HepG2 (cell line): ENCODE measurements at places on chromosomes 4 and X.

GRCh38 chr4:184845367-184846021 is 19.7 kb upstream of the ACSL1 start:
- peak; percentile 40 for DNase-seq
- no peak overlapping the region for H3K4me3 ChIP-seq
- no peak overlapping the region for H3K27ac ChIP-seq
- no peaks in the 10 kb centered on the region for H3K36me3 ChIP-seq

DNA sequence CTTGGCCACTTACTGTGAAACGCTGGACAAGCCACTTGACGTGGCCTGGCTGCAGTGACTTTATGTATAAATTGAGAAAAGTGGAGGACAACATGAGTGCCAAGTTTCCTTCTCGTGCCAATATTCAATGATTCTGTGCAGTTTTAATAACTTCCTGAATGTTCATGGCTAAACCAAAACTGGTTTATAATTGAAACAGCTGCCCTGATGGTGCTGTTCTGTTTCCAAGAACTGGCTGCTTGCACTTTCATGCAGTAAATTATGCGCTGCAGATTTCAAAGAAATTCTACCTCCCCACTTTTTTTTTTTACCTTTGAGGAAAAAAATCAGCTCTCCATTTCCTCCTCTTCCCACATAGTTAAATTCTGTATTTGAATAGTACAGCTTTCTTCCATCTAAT is 205.2 kb upstream of the CASK start:
- H3K36me3 ChIP-seq, result no peaks in the 10 kb centered on the region
- H3K4me3 ChIP-seq, result no peak overlapping the region
- no peak for DNase-seq
- H3K4me1 ChIP-seq, result no peaks in the 10 kb centered on the region

DNA sequence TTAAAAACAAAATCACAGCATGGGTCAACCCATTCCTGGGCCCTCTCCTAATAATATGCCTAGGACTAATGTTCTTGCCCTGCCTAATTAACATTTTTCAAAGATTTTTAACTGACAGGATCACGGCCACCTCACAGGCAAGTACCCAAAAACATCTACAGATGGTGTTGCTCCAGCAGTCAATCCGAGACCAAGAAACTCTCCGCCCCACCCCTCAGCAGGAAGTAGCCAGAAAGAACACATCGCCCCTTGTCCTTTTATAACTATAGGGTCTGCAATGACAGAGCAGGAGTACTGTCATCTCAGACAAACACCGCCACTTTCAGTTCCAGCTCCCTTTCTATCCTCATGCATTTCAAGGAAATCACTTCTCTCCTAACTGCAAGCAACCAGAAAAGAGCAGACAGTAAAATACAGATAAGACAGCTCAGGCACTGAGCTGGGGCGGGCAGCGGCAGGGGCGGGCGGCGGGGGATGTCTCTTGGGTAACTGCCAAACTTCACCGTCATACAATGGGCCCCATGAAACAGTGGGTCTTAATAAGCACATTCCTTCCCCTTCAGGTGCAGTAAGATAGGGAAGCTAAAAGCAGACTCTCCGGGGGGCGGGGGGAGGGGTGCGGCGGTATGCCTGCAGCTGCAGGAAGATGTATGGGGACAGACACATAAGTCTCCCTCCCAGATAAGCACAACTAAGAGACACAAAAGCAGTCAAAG is 67.4 kb downstream of the ZNF182 start:
- no peaks in the 10 kb centered on the region for H3K36me3 ChIP-seq
- no peaks in the 10 kb centered on the region for H3K27me3 ChIP-seq
- H3K4me3 ChIP-seq, result no peak overlapping the region
- DNase-seq, result no peak

DNA sequence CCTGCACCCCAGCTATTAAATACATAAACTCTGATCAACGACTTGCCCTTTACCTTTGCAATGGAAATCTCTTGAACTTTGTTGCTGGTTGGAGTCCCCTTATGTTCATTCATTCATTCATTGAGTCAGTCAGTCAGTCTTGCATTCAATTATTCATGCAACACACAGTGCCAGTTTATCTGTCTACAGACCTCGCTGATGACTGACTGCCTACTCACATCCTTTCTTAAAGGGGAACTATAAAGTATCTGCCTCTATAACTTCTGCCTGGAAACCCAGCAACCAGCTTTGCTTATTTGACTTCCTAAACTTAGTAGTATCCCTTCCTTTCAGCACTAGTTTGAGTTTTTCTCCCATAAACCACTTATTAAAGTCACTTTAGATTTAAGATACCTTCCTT is 620.8 kb upstream of the ADGRL3 start:
- no peak overlapping the region for H3K27ac ChIP-seq
- no peaks in the 10 kb centered on the region for H3K27me3 ChIP-seq
- no peaks in the 10 kb centered on the region for H3K36me3 ChIP-seq
- no peak overlapping the region for H3K4me3 ChIP-seq
- DNase-seq, result no peak

- H3K27me3 ChIP-seq, result no peaks in the 10 kb centered on the region
- H3K4me1 ChIP-seq, result peaks cover 59% of the 10 kb centered on the region
- H3K36me3 ChIP-seq, result peaks cover 19% of the 10 kb centered on the region
- no peak for DNase-seq
- H3K27ac ChIP-seq, result no peak overlapping the region
- no peak overlapping the region for H3K4me3 ChIP-seq
These were observed 31.8 kb downstream of the NSD2 start for GRCh38 chr4:1903035-1903434.

GRCh38 chrX:17560385-17560784 is 176.9 kb upstream of the SCML1 start:
- H3K27me3 ChIP-seq, result no peaks in the 10 kb centered on the region
- H3K27ac ChIP-seq, result no peak overlapping the region
- DNase-seq, result no peak
- H3K4me1 ChIP-seq, result no peaks in the 10 kb centered on the region
- no peaks in the 10 kb centered on the region for H3K36me3 ChIP-seq
- no peak overlapping the region for H3K4me3 ChIP-seq

- no peak overlapping the region for H3K27ac ChIP-seq
- H3K4me1 ChIP-seq, result no peaks in the 10 kb centered on the region
- H3K27me3 ChIP-seq, result no peaks in the 10 kb centered on the region
- no peaks in the 10 kb centered on the region for H3K36me3 ChIP-seq
- no peak for DNase-seq
- H3K4me3 ChIP-seq, result no peak overlapping the region
These were observed 113.8 kb upstream of the GABRA2 start for GRCh38 chr4:46503739-46504138.

DNA sequence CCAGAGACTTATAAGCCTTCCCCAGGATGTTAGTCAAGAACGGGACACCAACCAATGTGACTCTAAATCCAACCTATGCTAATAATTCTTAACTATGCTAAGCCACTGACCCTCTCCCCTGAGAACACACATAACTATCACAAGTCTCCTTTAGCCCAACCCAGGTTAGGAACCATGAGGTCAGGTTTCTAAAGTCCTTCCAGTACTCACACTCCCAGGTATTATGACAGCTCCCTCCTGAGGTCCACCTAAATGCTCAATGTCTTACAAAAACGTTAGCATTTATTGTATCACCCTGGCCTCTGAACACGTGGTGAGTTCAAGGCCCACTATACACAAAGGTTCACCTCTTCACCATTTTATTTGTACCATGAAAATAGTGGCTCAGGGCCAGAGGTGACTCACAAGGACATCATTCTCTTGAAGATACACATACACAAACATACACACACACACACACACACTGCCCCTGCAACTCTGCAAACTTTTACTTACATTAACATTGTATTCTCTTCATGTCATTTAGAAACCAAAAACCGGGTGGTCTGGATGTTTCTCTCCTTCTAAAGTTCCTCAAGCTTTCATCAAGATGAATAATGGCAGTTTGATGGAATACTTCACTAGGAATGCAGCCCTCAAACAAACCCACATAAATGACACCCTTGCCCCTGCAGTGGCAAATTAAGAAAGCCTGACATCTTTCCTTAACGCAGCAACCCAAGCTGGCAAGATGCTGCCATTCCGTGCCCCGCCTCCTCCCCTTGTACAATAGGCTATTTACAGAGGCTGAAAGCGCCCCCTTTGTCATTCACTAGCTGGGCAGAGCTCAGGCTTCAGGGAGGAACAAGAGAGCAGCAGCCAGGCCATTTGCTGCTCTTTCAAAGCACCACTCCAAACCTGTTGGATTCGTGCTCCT is 17.7 kb downstream of the ACSL1 start:
- DNase-seq, result peak; percentile 85
- H3K27me3 ChIP-seq, result no peaks in the 10 kb centered on the region
- H3K4me1 ChIP-seq, result peaks cover 72% of the 10 kb centered on the region
- no peak overlapping the region for H3K4me3 ChIP-seq

- H3K27me3 ChIP-seq, result no peaks in the 10 kb centered on the region
- no peaks in the 10 kb centered on the region for H3K4me1 ChIP-seq
- DNase-seq, result no peak
- H3K4me3 ChIP-seq, result no peak overlapping the region
These were observed 181.9 kb upstream of the ANXA3 start for GRCh38 chr4:78369679-78370078.

DNA sequence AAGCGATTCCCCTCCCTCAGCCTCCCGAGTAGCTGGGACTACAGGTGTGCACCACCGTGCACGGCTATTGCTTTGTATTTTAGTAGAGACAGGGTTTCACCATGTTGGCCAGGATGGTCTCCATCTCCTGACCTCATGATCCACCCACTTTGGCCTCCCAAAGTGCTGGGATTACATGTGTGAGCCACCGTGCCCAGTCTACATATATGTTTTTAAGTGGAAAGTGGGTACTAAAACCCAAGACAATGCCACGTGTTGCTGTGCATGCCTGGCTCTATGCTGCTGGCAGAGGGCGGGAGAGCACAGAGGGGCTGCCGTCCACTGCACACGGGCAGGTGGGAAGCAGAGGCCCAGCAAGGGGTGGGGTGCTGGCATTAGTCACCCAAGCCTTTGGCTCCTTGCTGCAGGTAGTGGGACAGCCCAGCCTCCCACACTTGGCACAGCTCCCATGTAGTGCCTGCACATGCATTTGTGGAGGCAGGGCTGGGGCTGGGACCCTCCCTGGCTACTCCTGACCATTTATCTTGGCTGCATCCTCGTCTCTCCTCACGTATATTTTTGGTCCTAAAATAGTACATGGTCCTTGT is 3.5 kb downstream of the EMD start:
- no peak overlapping the region for H3K27ac ChIP-seq
- no peak overlapping the region for H3K4me3 ChIP-seq
- DNase-seq, result no peak
- H3K4me1 ChIP-seq, result peaks cover 25% of the 10 kb centered on the region
- H3K27me3 ChIP-seq, result no peaks in the 10 kb centered on the region

DNA sequence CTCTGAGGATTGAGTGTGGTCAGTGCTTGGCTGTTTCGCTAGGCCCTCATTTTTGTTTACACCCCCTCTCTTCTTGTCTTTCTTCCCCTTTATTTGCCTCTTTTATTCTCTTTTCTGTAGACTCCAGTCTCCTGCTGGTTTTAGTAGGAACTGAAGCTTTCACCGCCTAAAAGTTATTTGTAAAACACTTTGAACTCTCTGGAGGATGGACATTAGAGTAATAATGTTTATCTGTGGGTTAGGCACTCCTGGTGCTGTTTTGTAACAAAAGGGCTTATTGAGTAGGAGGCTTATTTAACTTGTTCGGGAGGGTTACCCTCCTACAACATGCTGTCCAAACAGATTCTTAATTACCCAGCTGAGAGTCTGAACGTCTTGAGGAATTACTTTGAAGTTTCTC is 1.6 kb upstream of the ARHGAP10 start:
- H3K4me3 ChIP-seq, result no peak overlapping the region
- DNase-seq, result peak; percentile 15
- H3K27me3 ChIP-seq, result peaks cover 2% of the 10 kb centered on the region; the same call in 1 of the 2 replicates
- H3K4me1 ChIP-seq, result peaks cover 32% of the 10 kb centered on the region
- no peaks in the 10 kb centered on the region for H3K36me3 ChIP-seq

GRCh38 chr4:85459736-85460135 is 15.2 kb upstream of the ARHGAP24 start:
- no peak overlapping the region for H3K4me3 ChIP-seq
- no peaks in the 10 kb centered on the region for H3K4me1 ChIP-seq
- no peak for DNase-seq
- no peaks in the 10 kb centered on the region for H3K36me3 ChIP-seq
- H3K27ac ChIP-seq, result no peak overlapping the region

DNA sequence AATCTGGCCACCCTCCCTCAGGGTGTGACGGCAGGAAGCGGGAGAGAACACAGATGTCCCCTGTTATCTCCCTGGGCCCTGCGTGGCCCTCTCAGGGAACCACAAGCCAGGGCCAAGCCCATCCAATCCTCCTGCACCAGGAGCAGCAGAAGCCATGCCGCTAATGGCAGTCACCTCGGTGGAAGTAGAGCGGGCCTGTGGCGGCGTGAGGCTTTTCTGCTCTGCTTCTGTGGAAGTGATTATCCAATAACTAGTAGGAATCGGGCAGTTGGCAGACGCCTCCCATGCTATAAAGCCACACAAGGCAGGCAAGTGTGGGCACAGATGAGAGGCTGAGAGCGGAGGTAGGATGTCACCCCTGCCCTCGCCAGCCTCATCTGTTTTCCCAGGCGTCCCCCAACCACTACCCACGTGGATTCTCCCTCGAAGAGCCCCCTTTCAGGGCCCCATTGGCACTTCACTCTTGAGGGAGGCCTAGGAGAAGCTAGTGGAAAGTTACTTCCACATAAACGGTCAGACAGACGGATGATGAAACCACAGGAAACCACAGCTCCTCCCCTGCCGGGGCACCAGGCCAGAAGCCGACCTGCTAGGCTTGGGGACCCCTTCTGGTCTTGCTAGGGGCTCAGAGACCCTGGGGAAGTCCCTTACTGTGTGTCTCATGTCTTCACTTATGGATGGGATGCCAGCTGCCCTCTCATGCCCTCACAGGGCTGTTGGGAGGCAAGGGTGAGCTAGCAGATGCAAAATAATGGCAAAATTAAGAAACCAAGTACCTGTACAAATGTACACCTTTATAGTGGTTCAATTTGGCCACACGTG is 18.8 kb upstream of the TMSB4X start:
- H3K4me3 ChIP-seq, result no peak overlapping the region
- H3K4me1 ChIP-seq, result peaks cover 21% of the 10 kb centered on the region
- H3K27ac ChIP-seq, result peak overlapping the region; percentile 26
- no peaks in the 10 kb centered on the region for H3K27me3 ChIP-seq
- no peaks in the 10 kb centered on the region for H3K36me3 ChIP-seq

- H3K27me3 ChIP-seq, result no peaks in the 10 kb centered on the region
- no peak for DNase-seq
- peaks cover 37% of the 10 kb centered on the region; the same call in 2 of the 3 replicates for H3K36me3 ChIP-seq
- H3K27ac ChIP-seq, result no peak overlapping the region
These were observed 183.5 kb upstream of the GPC4 start for GRCh38 chrX:133598601-133599335.

DNA sequence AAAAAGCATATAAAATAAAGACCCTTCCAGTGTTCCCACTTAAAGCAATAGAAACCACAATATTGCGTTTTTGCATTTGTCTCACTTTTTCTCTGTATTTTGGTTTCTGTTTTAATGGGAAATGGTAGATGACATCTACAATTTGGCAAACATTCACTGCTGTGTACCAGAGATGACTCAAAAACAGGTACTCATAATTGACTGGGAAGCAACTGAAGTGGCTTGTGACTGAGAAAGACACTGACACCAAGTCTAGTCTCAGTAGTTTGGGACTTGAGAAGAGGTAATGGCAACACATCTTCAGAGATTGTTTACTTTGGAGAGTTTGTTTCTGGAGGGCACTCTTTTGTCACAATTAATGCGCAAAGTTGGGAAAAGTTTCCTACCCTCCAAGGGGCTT is 42.0 kb downstream of the AREG start:
- H3K27me3 ChIP-seq, result no peaks in the 10 kb centered on the region; the same call in 1 of the 2 replicates
- no peaks in the 10 kb centered on the region for H3K4me1 ChIP-seq
- no peak overlapping the region for H3K4me3 ChIP-seq
- DNase-seq, result no peak
